ENCODE measurements at places on chromosomes 5 and 9.

DNA sequence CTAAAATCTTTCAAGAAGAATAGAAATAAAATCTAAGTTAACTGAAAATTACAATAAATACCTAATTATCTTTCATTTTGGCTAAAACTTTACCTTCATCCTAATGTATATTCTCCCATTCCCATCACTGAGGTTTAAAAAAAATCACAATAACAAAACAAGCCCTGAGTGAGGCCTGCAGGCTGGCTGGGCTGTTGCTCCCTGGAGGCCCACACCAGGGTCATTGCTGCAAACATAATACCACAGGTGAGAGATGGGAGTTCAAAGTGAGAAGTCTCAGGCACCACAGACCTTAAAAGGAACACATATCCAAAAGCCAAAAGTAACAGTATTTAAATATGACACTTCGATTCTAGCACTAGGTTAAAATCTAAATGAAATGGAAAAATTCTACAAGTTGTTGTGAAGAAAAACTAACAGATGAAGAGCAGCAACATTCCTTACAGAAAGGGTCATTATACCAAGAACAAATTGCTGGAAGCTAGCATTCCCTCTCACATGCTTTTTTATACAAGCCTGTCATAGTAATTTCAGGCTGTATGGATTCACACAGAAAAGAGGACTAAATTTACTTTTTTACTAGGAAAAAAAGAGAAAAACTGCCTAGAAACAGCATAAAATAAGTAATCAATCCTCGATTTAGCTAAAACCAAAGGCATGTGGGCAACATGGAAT lies 57.8 kb downstream of the AUH start:
- DNase-seq, result no peak

GRCh38 chr5:37847978-37848425 lies 8.2 kb upstream of the GDNF start:
- no peak for DNase-seq

- DNase-seq, result no peak
Measured at GRCh38 chr9:94638335-94639060, 820 bp downstream of the FBP1 start.

- no peak for DNase-seq
Measured at GRCh38 chr5:31124651-31125305, 68.7 kb upstream of the CDH6 start.

DNA sequence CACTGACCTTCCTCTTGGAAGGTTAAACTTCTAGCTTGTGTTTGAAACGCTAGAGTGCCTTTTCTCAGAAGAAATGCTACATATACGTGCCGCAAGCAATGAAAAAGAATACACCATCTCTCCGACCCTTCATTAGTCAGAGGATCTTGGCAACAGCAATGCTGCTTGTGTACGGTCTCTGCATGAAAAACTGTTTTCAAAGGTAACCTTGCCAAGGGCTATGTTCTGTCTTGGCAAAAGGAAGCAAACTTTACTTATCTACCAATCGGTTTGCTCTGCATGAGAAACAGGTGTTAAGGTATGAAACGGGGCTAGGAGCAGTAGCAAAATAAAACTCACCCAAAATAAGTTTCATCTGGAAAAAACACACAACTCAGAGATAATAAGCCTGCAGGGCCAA lies 297.8 kb downstream of the FBXL17 start:
- DNase-seq, result no peak

DNA sequence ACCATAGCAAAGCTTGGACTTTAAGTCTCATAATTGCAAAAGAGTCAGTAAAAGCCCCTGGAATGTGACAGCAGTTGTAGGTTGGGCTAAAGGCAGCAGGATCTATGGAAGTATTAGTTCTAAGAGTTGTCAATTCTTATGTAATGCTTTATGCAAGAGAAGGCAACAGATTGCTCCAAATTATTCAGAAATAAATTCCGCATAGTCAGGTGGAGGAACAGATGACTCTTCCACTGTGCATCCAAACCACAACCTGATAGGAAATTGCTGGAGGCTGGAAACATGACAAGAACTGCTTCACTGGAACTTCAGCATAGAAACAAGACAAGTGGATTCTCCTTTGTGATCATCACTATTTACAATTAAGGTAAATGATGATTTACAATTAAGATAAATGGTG lies 101.0 kb downstream of the STARD4 start:
- no peak for DNase-seq

- no peak for DNase-seq
Measured at GRCh38 chr9:70761139-70761670, 346.7 kb upstream of the KLF9 start.

- DNase-seq, result no peak
Measured at GRCh38 chr5:117738571-117738970, 1163.9 kb upstream of the SEMA6A start.

GRCh38 chr9:91349115-91349555 lies 12.6 kb downstream of the AUH start:
- DNase-seq, result no peak

GRCh38 chr5:44603496-44604272 lies 205.1 kb upstream of the MRPS30 start:
- no peak for DNase-seq

- DNase-seq, result no peak
Measured at GRCh38 chr9:35519692-35520363, 29.9 kb downstream of the RUSC2 start.

DNA sequence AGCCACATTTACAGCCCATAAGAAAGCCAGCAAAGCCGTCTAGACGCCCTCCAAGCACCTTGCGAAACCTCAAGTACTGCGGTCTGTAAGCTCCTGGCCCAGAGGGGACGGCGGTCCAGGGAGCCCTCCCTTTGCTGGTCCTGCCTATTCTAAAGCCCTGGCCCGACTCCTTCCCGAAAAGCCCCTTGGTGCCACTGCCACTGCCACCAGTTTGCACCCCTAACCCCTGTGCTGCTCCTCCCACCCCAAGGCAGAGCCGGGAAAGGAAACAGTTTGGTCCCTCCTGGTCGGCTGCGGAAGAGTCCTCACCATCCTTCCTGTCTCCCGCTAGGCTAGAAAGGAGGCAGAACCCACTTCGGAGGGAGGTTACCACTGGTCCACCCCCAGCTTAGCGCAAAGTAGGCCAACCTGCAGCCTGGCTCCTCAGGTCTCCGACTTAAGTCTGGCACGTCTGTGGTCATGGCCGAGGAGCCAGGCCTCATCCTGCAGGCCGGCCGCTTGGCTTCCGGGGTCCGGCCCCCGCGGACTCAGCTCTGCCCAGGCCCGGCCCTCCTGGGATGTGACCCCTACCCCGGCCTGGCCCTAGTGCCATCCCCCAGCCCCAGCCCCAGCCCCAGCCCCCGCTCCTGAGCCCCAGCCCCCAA lies 916 bp downstream of the TOR1A start:
- DNase-seq, result no peak

GRCh38 chr9:32742296-32742695 lies 41.0 kb upstream of the TMEM215 start:
- no peak for DNase-seq

DNA sequence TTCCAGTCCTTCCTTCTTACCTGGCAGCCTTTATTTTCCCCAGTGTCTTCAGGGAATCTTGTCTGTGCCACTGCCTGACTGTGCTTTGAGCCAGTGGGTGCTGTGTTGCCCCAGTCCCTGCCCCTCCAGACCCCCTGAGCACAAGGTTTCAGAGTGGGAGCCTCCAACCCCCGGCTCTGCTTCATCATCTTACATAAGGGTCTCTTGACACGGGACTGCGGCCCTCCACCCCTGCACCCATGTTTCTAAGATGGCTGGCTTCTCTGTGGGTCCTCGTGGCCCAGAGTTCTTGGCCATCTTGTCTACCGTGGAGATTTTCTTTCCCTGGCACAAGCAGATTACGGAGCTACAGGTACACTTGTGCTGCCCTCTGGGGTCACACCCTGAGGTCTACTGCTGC lies 194.1 kb downstream of the CACNA1B start:
- no peak for DNase-seq

- no peak for DNase-seq
Measured at GRCh38 chr5:107092695-107093094, 578.0 kb downstream of the EFNA5 start.

DNA sequence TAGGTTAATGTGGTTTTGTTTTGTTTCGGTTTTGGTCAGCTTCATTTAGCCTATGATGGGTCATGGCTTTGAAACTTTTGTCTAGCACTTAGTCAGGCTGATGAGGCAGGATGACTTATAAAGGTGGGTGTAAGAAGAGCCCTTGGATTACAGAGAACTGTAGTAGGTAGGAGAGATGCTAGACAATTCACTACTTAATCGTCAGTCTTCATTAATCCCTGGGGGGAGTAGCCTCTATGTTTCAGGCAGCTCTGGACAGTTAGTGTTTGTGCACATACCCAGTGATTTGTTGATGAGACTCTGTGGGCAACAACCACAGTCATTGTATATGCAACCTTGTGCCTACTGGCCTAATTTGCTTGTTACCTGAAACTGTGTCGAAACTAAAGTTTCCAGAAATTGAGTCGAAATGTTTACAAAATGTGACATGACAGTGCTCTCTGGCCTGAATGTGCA lies 113.3 kb downstream of the MTREX start:
- DNase-seq, result no peak

DNA sequence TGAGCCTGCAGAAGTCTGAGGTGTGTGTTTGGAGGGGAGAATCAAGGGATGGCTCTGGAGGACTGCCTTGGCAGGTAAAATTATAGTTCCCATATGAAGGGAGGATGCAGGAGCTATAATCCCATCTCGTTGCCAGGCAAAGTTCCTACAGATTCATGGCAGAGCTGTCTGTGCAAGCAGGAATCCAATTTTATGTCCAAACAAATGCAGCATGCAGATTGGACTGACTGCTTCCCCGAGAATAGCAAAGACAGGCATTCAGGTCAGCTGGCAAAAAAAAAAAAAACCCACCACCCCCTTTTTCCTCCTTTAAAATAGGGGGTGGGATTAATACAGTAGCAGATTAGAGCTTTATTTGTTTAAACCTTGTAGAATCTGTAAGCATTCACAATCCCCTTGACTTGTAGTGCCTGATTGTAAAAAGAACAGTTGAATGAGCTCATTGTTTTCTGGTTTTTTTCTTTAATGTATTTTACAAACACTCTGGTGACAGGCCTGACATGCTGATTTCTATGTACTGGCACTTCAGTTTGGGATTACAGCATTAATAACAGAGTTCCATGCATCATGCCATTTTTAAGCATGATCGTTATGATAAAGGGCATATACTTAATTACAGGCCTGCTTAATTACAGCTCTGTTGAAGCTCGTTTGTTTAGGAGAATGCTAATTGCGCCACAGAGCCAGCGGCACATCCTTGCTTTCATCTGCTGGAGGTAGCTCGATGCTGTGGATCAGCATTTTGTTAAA lies 141.4 kb upstream of the LMX1B start:
- no peak for DNase-seq

DNA sequence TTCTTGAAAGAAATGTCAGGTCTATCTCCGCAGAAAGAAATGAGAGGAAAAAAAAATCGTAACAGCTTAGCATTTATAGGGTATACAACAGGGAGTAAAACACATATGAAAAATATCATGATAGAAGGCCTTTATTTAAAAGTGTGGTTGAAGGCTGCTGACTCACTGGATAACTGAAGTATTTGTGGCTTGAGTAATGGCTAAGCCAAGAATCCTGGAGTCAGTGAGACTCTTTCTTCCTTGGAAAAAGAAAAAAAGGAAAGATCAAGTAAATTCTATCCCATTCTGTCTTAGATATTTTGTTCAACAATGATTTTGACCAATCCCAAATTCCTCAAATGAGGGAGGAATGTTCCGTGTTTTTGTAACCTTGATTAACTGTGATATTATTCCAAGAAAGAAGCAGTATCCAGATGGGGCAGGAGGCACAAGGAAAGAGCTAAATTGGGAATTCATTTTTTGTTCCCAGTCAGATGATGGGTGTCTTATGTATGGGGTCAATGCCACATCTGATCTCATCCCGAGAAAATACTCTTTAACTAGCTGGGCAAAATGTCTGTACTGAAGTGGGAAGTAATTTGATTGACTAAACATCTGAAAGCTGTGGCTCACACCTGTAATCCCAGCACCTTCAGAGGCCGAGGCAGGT lies 64.3 kb upstream of the MYO10 start:
- no peak for DNase-seq

- no peak for DNase-seq
Measured at GRCh38 chr5:17405976-17406375, 92.1 kb upstream of the TAF11L2 start.

DNA sequence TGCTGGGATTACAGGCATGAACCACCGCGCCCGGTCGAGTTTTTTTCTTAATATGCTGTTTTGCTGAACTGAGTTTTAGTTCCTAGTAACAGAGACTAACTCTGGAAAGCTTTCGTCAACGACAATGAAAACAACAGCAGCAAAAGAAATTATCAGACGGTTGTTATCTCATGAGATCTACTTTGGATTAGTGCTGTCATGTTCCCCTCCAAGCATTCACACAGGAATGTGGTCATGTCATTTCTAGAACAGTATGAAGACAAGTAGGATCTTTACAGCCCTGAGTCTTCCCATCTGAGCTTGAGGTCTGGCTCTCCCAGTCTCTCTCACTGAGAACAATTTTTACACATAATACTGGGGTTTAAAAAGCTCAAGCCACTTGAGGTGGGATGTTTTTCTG lies 4.0 kb upstream of the ANKRD33B start:
- DNase-seq, result no peak

DNA sequence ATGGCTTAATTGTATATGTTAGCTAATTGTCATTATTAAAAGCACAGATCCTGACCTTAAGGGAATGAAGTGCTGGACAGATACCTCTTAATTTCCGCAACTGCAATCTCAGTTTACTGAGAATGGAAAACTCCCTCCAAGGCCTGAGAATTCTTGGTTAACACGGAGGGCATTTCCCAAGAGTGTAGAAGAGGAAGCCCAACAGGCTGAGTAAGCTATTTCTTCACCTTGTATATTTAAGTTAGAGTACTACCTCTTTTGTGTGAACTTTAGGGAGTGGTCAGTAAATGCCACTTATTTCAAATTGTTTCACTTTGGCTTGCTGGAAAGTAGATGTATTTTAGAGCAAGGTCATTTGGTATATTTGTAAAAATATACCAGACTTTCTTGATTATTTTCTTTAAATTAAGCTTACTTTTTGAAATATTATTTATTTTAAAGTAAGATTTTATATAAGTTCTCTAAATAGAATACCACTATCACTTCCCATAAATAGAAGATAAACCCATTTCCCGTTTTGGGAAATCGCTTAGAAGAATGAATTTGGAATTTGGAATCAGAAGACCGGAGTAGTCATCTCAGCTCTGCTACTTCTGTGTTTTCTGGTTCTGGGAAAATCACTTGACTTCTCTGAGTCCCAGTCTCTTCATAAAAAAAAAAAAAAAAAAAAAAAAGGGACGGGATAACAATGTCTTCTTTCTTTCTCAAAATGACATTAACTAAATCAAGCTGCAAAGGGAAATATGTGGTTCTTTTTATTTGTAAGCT lies 26.0 kb upstream of the C9orf72 start:
- no peak for DNase-seq

- DNase-seq, result no peak
Measured at GRCh38 chr9:106110483-106110882, 416.1 kb downstream of the TMEM38B start.
